ENCODE measurements at places on chromosomes 7 and 10.

DNA sequence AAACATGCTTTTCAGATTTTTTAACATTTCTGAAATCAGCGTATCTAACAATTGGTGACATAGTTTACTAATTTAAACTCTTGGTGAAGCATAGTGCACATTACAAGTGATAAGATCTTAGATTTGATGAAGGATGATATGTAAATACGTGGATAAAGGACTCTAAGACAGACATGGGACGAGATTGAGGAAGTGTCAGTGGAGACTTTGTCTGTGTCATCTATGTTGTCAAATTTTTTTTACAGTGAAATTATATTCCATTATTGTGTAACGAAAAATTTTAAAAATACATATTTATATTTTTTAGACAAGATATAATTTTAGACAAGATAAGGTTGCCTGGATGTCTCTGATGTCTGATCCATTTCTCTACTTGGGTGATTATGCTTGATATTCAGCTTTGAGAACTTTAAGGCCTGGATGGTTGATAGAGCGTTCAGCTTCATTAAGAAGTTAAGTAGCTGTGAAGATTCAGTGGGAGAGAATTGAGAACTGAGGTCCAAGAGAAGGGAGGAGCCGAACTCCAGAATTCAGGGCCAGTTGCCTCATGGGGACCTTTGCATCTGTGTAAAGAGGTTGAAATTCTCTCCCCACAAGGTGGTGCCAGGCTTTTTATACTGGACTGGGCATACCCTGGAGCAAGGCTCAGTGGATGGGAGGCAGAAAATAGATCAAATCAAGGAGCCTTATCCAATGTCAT is 62.7 kb downstream of the KAT6B start:
- DNase-seq, result no peak

- DNase-seq, result no peak
These were observed 103.6 kb downstream of the ARHGAP22 start for GRCh38 chr10:48501226-48501625.

DNA sequence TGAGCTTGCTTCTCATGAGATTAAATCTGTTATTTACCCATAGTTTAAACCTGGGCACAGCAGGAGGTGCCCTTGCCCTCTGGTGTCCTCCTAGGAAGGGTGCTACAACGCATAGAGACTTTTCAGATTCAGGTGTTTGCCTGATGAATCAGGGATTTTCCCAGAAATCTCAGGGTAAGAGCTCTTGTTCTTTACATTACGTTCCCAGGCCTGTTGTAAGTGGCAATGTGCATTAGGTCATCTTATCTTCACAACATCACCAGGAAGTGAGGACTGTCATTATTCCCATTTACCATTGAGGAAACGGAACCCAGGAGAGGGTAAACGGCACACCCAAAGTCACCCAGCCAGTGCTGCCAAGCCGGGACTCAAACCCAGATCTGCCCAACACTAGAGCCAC is 73.0 kb downstream of the NHLRC2 start:
- no peak for DNase-seq

DNA sequence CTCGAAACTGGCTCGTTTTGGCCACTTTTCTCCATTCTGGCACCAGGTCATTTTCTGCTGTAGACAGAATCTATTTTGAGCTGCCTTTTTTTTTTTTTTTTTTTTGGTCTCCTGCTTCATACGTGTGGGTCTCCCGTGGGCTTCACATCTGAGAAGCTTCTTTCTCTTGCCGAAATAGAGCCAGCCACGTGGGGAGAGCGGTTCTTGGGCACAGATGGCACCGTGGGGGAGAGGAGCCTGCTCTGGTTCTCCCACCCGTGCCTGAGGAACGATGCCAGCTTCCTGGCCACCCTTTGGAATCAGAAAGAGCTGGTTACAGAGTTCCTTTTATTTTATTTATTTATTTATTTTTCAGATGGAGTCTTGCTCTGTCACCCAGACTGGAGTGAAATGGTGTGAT is 48.7 kb upstream of the OCM2 start:
- no peak for DNase-seq

GRCh38 chr10:104931612-104932134 is 290.6 kb downstream of the SORCS3 start:
- no peak for DNase-seq

- no peak for DNase-seq
These were observed 193.8 kb upstream of the PTER start for GRCh38 chr10:16242859-16243613.

DNA sequence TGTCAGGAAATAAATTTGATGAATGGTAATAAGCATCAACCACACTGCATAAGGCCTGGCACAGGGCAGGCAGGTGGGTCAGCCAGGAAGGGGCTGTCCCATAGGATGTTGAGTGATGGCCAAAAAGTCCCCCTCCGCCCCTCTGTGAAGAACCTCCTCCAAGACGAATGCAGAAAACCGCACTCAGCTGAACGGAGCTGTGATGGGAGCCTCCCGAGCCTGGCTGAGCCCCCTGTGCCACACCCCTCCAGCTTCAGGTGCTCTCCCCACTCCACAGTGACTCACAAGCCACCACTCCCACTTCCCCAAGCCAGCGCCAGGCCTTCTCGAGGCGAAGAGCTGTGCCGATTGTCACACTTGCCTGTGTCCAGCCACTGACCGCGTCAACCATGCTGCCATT is 184.2 kb downstream of the MAD1L1 start:
- no peak for DNase-seq

DNA sequence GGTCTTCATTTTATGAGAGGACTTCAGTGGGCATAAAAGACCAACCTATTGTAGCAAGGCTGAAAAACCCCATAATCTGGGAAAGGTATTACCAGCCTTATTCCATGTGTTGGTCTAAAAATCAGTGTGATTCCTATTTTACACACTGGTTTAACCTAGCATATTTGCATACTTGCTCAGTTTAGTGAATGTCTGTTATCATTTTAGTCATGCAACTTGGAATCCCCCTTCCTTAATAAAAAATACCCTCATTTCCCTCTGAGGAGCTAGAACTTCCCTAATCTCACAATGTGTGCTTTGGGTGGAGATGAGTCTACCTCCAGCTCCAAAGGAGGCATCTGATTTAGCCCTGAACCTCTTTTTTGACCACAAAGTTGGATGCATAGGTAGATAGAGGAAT is 312.8 kb upstream of the SORCS1 start:
- DNase-seq, result no peak

- no peak for DNase-seq
These were observed 633.5 kb downstream of the SORCS3 start for GRCh38 chr10:105274556-105275070.

DNA sequence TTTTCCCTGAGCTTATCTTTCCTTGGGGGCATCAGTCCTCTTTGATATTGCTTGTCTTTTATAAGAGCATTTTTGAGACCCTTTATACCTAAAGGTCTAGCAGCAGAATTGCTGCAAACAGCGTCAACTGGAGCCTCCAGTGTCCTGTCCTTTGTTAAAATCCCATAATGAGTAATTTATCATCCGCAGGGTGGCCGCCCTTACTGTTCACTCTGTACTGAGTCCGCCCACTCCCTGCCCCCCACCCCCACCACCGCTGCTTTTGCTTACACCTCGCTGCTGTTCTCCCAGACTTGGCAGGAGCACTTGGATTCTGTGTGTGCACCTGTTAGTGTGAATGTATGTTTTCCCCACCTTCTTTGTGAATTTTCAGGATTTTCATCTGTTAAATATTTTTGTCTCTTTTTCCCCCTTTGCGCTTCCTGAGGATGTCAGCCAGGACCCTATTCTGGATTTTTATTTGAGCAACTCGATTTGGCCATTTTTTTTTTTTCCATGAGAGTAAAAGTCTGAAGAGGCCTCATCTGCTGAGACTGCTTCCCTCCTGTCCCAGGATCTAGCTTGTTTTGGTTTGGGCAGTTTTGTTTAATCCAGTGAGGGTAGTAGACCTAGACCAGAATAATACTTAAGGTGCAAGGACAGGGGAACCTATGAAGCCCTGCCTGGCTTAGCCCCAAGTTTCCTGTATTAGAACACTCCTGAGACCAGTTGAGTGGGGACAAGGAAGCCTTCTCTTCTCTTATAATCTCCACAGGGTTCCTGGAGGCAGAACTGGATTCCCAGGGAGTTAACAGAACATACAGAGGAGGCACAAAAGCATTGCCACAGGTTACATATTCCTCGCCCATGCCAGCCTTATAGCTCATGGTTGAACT is 8.2 kb downstream of the AGFG2 start:
- DNase-seq, result no peak

DNA sequence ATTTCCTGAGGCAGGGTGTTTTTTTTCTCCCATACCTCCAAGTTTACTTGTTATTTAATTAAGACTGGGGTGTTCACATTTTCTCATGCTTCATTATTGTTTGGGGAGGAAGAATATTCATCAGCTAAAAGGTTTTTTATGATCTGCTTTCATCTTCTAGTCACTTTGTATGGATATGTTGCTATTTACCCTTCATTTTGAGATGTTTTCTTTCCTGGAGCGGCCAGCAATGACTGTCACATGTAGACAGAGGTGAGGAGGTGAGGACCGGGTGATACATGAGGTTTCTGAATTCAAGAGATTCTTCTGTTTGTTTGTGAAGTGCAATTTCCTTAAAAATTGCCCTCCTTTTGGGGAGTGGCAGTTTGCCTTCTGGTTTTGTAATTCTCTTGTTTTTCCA is 261.8 kb upstream of the BMPER start:
- DNase-seq, result no peak

DNA sequence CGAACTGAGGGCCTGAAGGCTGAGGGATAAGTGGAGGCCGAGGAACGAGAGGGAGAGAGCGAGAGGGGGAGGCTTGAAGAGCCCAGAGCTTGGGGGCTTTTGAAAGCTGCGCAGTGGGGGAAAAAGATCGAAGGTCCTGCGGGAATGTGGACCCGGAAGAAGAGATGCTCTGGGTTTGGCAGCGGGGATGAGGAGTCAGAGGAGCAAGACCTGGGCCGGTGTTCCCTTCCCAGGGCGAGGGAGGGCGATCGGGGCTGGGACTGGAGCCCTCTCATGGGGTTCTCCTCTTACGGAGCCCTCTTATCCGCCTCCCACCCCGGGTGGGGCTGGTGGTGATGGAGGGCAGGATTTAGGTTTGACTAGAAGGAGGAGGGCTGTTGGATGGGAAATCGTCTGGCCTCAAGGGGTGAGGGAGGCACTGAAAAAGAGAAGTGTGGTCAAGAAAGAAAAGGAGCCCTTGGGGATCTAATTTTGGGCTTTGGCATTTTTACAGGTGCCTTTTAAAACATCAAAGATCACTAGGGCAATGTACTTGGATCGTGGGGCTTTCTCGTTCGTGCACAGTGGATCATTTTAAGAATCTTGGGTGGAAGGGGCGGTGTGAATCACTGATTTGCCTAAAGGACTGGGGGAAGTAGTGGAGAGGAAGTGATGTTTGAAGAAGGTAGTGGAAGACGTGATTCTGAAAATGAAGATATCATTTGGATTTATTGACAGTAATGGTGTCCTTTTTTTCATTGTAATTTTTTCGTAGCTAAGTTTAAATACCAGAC is 637 bp downstream of the SAMD8 start:
- no peak for DNase-seq

Measured in stimulated activated CD8-positive, alpha-beta memory T cell treated with anti-CD3 and anti-CD28 coated beads, Interleukin-15, amount 100 ng/mL, for 1 hour (primary cell).